ENCODE measurements at places on chromosomes 12 and 14.
A peak's percentile ranks its signal among the peaks of the same experiment; 100 is the strongest.

- DNase-seq, result no peak
Measured at GRCh38 chr12:95443459-95443858, 30.5 kb upstream of the METAP2 start.

DNA sequence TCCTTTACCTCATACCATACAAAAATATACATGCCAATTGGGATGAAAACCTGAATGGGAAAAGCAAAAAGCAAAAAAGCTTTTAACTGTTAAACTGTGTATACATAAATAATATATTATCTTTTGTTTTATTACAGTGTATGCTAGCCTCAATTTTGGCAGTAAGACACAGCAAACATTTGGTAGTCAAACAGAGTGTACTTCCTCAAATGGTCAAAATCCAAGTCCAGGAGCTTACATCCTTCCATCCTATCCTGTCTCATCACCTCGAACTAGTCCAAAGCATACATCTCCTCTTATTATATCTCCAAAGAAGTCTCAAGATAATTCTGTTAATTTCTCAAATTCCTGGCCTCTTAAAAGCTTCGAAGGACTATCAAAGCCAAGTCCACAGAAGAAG is 41.9 kb downstream of the TOGARAM1 start:
- no peak for DNase-seq

DNA sequence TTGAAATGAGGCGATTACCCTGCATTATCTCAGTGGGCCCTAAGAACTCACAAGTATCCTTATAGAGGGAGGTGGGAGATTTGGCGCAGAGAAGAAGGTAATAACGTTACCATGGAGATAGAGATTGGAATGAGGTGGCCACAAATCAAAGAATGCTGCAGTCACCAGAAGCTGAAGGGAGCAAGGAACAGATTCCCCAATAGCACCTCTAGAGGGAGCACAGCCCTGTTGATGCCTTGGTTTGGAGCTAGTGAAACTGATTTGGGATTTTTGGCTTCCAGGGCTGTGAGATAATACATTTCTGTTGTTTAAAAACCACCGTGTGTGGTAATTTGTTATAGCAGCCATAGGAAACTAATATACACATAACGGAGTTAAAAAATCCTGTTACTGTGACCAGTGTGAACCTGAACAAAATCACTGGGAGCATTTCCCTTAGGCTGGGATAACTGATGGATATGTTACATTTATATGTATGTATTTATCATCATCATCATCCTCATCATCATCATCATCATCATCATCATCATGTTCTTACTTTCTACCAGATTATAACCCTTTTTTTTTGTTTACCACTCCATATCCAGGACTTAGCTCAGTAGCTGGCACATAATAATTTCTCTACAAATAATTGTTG is 100.3 kb downstream of the LIN7A start:
- DNase-seq, result no peak

- no peak for DNase-seq
Measured at GRCh38 chr14:77184396-77185092, 2.9 kb downstream of the TMEM63C start.

DNA sequence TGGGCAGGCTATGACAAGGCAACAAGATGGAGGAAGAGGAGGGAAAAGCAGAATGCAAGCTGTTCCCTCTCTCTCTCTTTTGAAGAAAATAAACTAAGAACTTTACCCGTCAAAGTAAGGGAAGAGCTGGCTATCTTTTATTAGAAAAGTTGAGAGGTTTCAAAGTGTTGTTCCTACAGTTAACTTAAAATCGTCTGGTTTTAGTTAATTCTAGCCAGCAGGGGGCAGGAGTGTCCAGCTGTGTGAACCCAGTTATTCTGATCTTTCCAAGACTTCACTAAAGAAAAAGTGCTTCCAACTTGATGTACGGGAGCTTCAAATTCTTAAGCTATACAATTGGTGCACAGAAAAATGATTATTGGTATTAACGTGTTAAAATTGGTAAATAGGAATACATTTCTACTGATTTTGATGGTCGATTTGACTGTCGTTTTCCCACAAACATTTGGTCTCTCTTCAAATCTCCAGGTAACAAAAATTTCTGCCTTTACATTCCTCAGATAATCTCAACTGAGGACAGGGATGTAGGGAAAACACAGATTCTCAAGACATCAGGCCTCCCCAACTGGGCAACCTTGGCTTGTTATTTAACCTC is 28.4 kb upstream of the MON2 start:
- DNase-seq, result peak; percentile 60
